ENCODE measurements at places on chromosomes 5 and 9.

DNA sequence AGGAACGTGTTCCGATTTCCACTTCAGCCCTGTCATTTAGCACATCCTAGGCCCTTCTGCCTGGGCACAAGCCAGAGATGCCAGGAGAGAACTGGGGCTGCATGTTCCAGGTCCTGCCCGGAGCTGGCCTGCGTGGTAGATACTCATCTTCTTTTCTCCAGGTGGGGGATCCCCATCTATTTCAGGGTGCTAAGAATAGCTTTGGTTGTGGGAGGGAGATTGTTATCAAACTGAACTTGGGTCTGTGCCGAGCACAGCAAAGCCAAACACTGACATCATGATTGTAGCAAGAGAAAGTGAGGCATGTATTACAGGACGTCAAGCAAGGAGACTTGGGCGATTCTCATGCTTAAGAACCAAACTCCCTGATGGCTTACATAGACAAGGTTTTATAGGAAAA is 18.2 kb downstream of the C9orf153 start:
- DNase-seq, result no peak

DNA sequence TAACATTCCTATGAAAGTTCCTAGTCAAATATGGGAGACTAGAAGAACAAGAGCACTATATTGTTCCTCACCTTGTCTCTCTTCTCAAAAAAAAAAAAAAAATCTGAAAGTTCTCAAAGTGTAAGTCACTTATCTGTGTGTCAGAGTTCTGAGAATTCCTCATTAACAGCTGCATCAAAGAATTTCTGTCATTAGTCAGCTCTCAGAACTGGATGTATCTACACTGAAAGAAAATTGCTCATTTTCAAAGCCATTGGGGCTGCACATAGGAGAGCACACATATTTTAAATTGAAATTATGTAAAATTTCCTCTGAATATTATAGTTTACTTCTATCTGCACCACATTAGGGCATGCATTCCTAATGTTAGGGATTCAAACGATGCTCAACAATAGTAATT is 99.5 kb upstream of the FTMT start:
- DNase-seq, result no peak

DNA sequence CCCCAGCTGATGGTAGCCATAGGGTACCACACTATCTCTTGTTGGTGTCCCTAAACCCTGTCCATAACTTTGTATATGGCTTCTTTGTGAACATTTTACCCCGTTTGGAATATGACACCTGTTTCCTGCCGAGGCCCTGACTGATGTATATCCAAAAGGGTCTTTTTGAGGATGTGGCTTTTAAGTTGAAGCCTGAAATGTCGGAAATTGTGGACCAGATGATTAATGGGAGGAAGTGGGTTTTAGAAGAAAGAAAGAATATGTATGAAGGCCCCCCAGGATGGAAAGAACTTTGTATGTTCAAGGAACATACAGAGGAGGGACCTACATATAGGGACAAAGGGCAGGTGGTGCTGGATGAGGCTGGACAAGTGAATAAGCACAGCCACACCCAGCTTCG is 16.7 kb upstream of the TNFSF8 start:
- no peak for DNase-seq

GRCh38 chr5:91534332-91534731 is 151.2 kb upstream of the ARRDC3 start:
- DNase-seq, result no peak

DNA sequence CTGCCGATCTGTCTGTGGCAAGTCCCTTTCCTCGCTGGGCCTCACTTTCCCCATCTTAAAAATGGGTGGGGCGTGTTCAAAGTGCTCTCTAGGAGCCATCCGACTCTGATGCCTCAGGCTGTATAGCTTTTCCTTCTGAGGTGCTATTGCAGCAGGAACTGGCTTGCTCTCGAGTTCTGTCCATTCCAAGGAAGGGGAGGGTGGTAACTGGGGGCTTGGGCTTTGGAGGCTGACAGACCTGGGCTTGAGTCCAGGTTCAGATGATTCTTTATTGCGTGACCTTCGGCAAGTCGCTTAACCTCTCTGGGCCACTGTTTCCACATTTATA is 139.5 kb downstream of the RGS3 start:
- no peak for DNase-seq

DNA sequence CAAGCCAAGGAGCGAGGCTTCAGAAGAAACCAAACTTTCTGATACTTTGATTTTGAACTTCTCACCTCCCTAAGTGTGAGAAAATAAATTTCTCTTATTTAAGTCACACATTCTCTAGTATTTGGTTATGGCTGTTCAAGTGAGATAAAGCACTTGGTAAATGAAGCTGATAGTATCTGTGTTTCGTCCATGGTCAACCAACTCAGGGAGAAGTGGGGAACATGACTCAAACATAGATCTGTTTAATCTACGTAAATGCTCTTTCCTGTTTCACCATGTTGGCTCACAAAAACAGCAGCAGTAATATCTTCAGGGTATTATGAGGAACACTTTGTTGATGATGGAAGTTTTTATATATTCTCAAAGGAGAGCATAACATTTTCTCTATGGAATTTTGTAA is 2167.2 kb upstream of the C9orf72 start:
- DNase-seq, result no peak

GRCh38 chr5:133453831-133454230 is 158.5 kb downstream of the FSTL4 start:
- no peak for DNase-seq

DNA sequence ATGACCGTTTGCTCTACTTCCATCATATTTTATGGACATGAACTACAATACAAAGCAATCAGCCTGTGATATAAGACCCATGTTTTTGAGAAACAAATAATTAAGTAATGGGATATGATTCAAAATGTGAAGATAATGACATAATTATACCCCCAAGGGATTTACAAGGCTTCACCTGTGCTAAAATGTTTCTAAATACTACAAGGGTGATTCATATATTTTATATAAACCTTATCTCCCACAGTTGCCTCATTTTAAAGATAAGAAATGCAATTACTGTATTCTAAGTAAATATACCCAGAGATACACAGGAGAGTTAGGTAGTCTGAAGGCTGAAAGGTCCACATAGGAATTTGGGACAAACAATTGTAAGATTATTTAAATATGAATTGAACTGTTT is 662.0 kb upstream of the CHD1 start:
- no peak for DNase-seq

GRCh38 chr5:76455531-76456133 is 52.5 kb downstream of the IQGAP2 start:
- DNase-seq, result no peak

DNA sequence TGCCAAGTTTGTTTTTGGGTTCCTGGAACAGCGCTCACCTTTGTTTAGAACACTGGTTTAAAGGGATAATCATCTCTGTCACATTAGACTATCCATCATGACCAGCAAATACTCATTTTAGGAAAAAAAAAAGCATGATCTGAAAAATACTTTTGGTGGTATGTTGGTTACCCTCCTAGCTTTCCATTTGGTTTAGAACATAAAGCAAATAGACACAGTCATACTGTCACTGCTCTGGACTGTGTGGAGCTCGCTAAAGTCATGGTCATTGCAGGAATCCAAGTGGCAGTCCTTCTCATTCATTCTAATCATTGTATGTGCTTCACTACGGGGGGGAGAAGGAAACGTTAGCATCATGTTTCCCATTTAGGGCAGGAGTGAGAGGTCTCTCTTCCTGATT is 83.5 kb downstream of the PIK3R1 start:
- no peak for DNase-seq

DNA sequence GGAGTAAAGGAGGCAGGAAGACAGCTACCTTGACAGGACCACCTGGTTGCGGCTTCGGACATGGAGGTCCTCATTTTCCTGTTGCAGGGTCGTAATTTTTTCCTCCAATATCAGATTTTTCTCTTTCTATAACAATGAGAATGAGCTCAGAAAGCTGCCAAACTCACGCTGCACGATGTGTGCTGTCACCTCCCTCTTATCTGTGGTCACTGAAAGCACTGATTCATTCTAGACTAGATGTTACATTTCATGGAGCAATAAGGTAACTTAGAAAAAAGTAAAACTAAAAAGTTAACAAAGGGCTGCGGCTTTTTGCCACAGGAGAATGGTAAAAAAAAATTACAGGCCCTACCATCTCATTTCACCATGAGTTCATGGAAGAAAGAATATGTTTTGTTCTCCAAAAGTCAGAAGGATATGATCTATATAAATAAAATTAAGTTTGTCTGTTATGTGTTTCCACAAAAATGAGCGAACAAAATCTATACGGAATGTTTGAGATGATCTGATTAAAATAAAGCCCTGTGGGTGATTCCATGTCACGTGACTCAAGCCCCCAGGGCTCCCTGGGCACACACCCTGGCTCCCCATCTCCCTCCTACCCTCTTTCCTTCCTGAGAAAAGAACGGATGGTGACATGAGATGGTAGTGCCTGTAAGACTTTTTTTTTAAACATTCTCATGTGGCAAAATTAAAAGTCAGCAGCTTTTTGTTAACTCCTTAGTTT is 26.9 kb upstream of the ANXA6 start:
- peak; percentile 40 for DNase-seq

DNA sequence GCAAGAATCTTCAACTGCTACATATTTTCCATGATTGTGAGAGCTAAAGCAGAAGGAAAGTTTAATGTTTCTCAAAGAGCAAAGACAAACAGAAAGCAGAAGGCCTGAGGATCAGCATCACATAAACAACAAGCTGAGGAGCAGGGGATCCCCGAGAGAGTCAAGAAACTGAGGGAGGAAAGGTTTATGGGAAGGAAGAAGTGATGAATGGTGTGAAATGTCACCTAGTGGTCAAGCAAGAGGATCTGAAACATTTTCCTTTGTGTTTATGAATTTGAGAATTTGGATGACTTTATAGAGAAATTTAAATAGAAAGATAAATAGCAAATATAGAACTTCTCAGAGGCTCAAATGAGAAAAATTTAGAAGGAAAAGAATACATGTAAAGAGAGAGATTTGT is 481.9 kb downstream of the CHSY3 start:
- DNase-seq, result no peak

DNA sequence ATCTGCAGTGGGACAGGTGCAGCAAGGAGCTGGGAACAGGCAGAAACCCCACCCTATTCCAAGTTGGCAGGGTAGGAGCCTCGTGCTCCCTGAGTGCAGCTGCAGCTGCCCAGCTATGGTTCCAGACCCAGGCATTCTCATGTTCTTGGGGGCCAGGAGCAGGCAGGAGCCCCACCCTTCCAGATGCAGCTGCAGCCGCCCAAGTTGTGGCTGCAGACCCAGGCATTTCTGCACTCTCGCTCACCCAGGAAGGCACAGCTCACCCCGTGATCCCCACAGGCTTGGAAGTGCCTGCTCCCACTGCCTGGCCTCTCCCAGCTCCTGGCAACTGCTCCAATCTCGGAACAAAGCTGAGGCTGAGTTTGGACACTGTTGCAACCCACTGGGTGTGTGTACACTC is 275.8 kb upstream of the ADRA1B start:
- no peak for DNase-seq

DNA sequence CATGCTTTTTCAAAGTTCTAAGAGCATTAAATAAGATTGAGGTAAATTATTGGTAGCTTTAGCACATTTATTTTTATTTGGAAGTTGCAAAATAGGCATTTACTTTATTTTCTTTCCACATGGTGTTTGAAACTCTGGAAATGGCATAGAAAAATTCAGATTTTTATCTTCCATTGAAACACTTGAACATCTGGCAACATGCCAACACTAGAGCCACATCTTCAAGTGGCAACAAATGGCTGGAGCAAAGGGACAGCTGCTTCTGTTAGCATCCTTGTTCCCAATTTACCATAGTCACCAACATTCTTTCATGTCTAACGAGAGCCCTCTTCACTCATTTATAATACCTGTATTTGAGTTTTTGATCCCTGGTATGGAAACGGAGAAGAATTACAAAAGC is 539.9 kb downstream of the ZNF608 start:
- no peak for DNase-seq

GRCh38 chr9:114856215-114856941 is 50.5 kb upstream of the TNFSF15 start:
- no peak for DNase-seq

- no peak for DNase-seq
Measured at GRCh38 chr5:80755626-80756025, 100.8 kb upstream of the DHFR start.

- DNase-seq, result no peak
Measured at GRCh38 chr9:134177186-134177585, 12.8 kb upstream of the RNU6ATAC start.

- no peak for DNase-seq
Measured at GRCh38 chr5:80825786-80826460, 134.2 kb upstream of the RASGRF2 start.

DNA sequence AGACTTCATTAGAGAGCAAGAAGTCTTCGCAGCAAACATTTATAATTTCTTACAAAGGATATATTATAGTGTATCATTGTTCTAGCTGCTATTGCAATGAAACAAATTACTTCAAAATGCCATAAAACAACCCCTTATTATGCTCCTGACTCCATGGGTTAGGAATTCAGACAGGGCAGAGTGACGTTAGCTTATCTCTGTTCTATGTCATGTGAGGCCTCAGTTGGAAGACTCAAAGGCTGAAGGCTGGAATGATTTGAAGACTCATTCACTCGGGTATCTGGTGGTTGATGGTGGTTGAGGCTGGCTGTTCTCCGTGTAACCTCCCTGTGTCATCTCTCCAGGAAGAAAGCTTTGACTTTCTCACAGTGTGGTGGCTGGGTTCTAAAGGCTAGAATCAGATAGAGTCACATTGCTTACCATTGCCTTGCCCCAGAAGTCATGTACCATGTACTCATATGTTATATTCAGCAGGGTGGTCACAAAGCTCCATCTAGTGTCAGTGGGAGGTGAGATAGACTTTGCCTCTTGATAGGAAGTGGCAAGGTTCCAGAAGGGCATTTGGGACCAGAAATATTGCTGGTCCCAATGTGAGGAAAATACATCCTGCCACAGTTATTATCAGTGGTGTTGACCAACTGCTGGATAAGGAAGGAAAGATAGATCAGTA is 226.9 kb downstream of the TMEM38B start:
- DNase-seq, result no peak

GRCh38 chr5:109482748-109483147 is 73.0 kb upstream of the PJA2 start:
- DNase-seq, result no peak

- no peak for DNase-seq
Measured at GRCh38 chr5:68240202-68240601, 24.6 kb downstream of the PIK3R1 start.

GRCh38 chr9:68934329-68934644 is 79.6 kb downstream of the PRKACG start:
- DNase-seq, result no peak

DNA sequence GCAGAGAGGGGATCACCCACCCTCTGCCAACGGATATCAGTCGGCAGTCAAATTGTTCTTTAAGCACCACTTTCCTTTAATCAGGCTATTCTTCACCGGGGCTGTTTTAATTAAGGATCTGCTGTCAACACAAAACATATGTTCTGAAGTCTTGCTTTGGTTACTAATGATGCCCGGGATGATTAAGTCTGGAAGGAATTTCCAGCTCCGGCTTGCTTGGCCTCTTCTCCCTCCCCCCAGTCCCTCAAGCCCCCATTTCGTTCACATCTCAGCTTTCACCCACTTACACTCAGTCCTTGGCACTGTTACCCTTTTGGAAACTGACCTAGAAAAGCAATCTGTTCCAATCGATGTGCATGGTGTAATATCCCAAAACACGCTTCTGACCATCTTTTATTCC is 74.7 kb downstream of the MSX2 start:
- DNase-seq, result no peak

Measured in lower leg skin (tissue), 4 donors.